Gastroesophageal sphincter (tissue), 4 donors: ENCODE measurements at places on chromosomes 3 and 15. TPM values are rescaled to one million over a fixed set of nuclear protein-coding genes. Genes with fewer than 3 reads are reported as not detected.

GRCh38 chr3:120841264-120841663, 66.7 kb upstream of the STXBP5L start:
- H3K36me3 ChIP-seq = no peaks in the 10 kb centered on the region
- ATAC-seq = no peak
- H3K4me1 ChIP-seq = no peaks in the 10 kb centered on the region
- peaks cover 4% of the 10 kb centered on the region for H3K27me3 ChIP-seq

DNA sequence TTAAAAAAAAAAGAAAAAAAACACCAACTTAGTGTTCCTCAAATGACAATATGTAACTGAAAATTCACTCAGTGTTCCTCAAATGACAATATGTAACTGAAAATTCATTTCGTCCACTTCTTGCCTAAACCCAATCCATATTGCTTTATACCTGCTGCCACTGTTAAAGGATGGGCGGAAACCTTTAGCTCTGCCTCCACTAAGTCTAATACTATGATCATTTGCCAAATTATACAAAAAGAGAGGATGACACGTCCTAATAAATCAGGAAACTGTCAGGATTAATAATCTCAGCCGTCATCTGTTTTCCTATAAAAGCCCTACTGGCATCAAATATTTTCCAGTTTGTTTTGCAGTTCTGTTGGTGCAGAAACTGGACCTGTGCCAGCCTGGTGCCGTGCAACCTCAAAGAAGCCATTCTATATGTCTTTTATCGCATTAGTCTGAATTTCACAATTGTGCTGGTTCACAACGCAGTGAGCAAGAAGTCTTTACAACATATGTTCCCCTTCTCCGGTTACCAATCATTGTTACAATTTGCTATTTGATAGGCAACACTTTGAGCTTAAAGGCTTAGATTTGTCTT, 160.4 kb upstream of the KCNH8 start:
- H3K4me1 ChIP-seq = no peaks in the 10 kb centered on the region
- H3K36me3 ChIP-seq = no peaks in the 10 kb centered on the region
- H3K4me3 ChIP-seq = no peak overlapping the region

DNA sequence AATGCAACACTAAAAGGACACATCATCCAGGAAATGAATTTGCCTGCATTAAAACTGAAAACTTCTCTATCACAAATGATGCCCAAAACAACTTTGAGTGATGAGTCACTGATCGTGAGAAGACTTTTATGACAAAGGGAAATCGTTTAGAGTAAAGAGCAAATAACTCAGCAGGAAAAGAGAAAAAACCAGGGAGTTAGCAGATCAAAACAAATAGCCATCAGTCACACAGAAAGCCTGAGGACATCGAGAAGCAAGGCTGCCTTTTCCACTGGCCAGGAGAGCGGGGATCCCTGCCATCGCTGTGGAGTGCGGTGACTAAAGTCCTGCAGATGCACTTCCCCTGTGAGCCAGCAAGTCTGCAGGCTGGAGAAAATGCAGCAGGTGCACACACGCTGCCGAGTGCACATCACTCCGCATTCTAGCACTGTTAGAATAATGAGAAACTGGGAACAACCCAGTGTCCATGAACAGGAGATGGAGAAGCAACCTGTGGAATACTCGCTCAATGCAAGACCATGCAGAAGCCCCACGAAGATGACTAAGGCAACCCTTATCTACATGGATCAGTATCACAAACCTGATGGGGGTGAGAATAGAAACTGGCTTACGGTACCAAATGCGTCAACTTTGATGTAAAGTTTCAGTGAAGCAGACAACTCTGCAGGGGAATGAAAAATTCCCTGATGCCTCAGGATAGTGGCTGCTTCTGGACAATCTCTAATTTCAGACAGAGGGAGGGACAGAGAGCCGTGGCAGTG, 86.4 kb downstream of the NSMCE3 start:
- no peaks in the 10 kb centered on the region for H3K4me1 ChIP-seq
- H3K27ac ChIP-seq = no peak overlapping the region
- no peak overlapping the region for H3K4me3 ChIP-seq
- H3K36me3 ChIP-seq = no peaks in the 10 kb centered on the region

GRCh38 chr15:40470423-40471104, at the start of gene CHST14:
Gene CHST14, plus strand, starts transcription at chr15:40470984. Its CDS starts 230 bp downstream, at chr15:40471214.
- peak within 1 kb of the TSS; percentile 97 for H3K4me3 ChIP-seq
- peaks cover 12% of the 10 kb centered on the region for H3K4me1 ChIP-seq
- H3K27me3 ChIP-seq = no peaks in the 10 kb centered on the region
- ATAC-seq = peak; percentile 91
- H3K27ac ChIP-seq = peak within 1 kb of the TSS; percentile 94
- H3K36me3 ChIP-seq = peaks cover 18% of the 10 kb centered on the region

Gene TMEM266
- 0.77 TPM for total RNA-seq
